ENCODE measurements at places on chromosomes 12 and 14. TPM values are rescaled to one million over a fixed set of nuclear protein-coding genes. Genes with fewer than 3 reads are reported as not detected.
A peak's percentile ranks its signal among the peaks of the same experiment; 100 is the strongest.

DNA sequence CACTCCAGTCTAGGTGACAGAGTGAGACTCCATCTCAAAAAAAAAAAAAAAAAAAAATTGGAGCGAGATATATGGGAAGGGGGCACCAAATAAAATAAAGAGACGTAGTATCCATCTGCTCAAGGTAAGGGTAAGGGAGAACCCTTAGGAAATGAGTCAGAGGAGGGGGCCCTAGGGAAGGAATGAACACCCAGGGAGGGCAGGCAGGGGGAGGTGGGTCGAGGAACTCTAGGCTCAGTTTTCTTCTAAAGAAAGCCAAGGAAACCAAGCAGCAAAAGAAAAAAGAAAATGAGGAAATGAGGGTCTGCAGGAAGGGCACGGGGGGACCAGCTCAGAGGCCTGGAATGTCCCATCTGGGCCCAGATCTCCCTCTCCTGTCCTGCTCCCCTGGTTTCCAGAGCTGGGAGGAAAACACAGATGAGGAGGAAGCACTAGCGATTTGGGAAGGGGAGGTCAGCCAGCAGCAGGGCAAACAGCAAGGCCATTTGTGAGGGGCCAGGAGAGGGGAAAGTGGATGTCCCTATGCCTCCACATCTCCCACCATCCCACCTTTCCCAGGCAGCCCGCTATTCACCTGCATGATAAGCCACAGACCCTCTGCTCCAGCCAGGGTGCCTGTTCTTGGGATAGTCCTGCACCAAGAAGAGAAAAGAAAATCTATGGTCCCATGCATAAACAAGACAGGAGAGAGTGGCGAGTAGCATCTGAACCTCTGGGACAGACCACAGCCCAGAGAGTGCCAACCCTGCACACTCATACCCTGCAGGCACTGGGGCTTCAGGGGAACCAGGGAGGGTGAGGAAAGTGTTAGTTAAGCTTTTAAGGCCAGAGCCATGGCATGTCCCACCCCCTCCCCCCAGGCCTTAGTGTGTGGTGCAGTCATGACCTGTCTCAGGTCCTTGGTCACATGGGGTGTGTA, 11.9 kb downstream of the SPRYD3 start:
- DNase-seq, result no peak
- no peak overlapping the region for H3K27ac ChIP-seq
- no peak overlapping the region for H3K4me3 ChIP-seq
- peaks cover 38% of the 10 kb centered on the region for H3K36me3 ChIP-seq
- H3K4me1 ChIP-seq, result peaks cover 11% of the 10 kb centered on the region
- no peaks in the 10 kb centered on the region for H3K27me3 ChIP-seq

Gene KRT6A
- polyA plus RNA-seq, result not detected

DNA sequence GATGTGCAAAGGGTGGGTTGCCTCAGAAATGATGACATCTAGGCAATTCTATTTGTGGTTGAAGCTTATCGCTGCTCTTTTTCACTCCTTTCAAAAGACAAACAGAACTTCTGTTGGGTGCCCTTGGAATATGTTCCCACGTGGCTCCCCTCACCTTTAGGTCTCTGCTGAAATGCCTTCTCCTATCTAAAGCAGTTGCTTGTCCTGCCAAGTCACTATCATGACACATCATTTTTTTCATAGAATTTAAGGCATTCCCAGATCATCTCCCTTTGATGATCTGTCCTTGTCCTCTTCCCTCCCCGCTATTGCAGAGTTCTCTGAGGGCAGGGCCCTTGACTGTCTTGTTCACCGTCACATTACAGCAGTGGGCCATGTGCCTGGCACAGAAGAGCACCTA, 75.7 kb downstream of the PTPRB start:
- DNase-seq, result no peak
- H3K27me3 ChIP-seq, result no peaks in the 10 kb centered on the region
- no peaks in the 10 kb centered on the region for H3K36me3 ChIP-seq

- H3K4me3 ChIP-seq, result peak within 1 kb of the TSS; percentile 84
- no peaks in the 10 kb centered on the region for H3K36me3 ChIP-seq
- peaks cover 56% of the 10 kb centered on the region for H3K4me1 ChIP-seq
- DNase-seq, result peak; percentile 93
Measured at GRCh38 chr14:103562429-103563225, at the start of the genes BAG5 and COA8. Gene BAG5 (minus strand): TSS chr14:103562657. CDS start chr14:103561164, 1,493 bp downstream. Gene COA8 (plus strand): TSS chr14:103562960. CDS start chr14:103563002, 42 bp downstream.

GRCh38 chr12:113827539-113828114, 138.5 kb downstream of the RBM19 start:
- H3K4me3 ChIP-seq, result no peak overlapping the region
- H3K27me3 ChIP-seq, result no peaks in the 10 kb centered on the region
- no peaks in the 10 kb centered on the region for H3K36me3 ChIP-seq
- no peak for DNase-seq
- no peaks in the 10 kb centered on the region for H3K4me1 ChIP-seq

- H3K4me3 ChIP-seq, result no peak overlapping the region
- no peaks in the 10 kb centered on the region for H3K36me3 ChIP-seq
- H3K27me3 ChIP-seq, result no peaks in the 10 kb centered on the region
- H3K27ac ChIP-seq, result no peak overlapping the region
- DNase-seq, result no peak
Measured at GRCh38 chr14:44149597-44149996, 357.5 kb downstream of the FSCB start.

DNA sequence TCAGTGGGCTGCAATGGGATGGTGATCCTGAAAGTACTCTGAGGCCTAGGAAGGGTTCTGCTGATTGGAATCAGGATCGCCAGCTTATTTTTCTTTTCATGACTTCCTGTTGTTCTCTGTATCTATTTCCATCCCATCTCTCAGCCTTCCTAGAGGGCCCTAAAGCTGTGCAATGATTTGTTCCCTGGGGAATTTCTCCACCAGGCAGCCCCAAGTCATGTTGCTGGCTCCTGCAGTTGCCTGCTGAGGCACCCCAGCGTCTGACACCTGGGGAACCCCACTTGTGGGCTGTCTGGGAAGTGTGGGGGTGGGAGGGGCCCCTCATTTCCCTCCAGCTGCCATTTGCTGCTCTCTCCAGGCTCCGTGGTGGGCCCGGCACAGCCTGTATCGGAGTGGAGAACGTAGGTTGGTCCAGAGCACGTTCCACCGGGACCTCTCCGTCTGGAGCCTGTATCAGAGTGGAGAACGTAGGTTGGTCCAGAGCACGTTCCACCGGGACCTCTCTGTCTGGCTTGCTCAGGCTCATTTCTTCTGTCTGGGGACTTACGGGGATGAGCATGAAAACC, 138.3 kb downstream of the TSPAN9 start:
- no peaks in the 10 kb centered on the region for H3K36me3 ChIP-seq
- no peaks in the 10 kb centered on the region for H3K27me3 ChIP-seq
- no peak for DNase-seq
- no peak overlapping the region for H3K4me3 ChIP-seq

DNA sequence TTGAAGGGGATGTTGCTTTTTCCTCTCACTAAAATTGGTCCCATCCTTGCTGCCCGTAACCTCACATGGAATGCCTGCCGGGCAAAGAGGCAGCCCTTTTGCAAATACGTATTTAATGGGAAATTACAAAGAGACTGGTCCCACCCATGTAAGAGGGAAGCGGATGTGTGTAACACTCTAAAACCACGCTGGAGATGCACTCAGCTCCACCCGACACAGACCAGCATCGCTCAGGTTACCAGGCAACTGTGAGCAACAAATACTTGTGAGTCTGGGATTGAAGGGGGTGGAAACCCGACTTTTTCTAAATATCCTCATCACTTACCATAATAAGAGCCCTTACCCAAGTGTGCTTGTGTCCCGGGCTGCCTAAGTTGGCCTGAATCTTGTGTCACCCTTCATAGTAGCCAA, 47.7 kb downstream of the ELK3 start:
- H3K27me3 ChIP-seq, result no peaks in the 10 kb centered on the region
- H3K27ac ChIP-seq, result peak overlapping the region; percentile 97
- peak overlapping the region; percentile 15 for H3K4me3 ChIP-seq
- H3K4me1 ChIP-seq, result peaks cover 61% of the 10 kb centered on the region
- DNase-seq, result peak; percentile 94
- H3K36me3 ChIP-seq, result peaks cover under 1% of the 10 kb centered on the region

GRCh38 chr12:118714051-118714460, 267.3 kb upstream of the SRRM4 start:
- no peak overlapping the region for H3K27ac ChIP-seq
- H3K36me3 ChIP-seq, result no peaks in the 10 kb centered on the region
- H3K4me3 ChIP-seq, result no peak overlapping the region

- no peaks in the 10 kb centered on the region for H3K27me3 ChIP-seq
- no peak for DNase-seq
- H3K4me1 ChIP-seq, result peaks cover 4% of the 10 kb centered on the region
- H3K36me3 ChIP-seq, result no peaks in the 10 kb centered on the region
- no peak overlapping the region for H3K4me3 ChIP-seq
Measured at GRCh38 chr14:23589606-23590005, 11.0 kb upstream of the JPH4 start.

GRCh38 chr12:2687058-2687457, 107.7 kb upstream of the FKBP4 start:
- no peak overlapping the region for H3K4me3 ChIP-seq
- DNase-seq, result no peak
- no peaks in the 10 kb centered on the region for H3K36me3 ChIP-seq
- peaks cover 18% of the 10 kb centered on the region for H3K4me1 ChIP-seq
- H3K27me3 ChIP-seq, result no peaks in the 10 kb centered on the region

- H3K27ac ChIP-seq, result no peak overlapping the region
- H3K4me1 ChIP-seq, result no peaks in the 10 kb centered on the region
- DNase-seq, result no peak
- peaks cover 10% of the 10 kb centered on the region for H3K27me3 ChIP-seq
- H3K4me3 ChIP-seq, result no peak overlapping the region
Measured at GRCh38 chr12:55681142-55682077, 26.3 kb downstream of the ITGA7 start.

Gene PRPH
- polyA plus RNA-seq, result not detected

GRCh38 chr14:24259282-24260025, 3.5 kb downstream of the TGM1 start:
- H3K27me3 ChIP-seq, result no peaks in the 10 kb centered on the region
- no peak for DNase-seq
- H3K4me1 ChIP-seq, result no peaks in the 10 kb centered on the region

Gene MYO1H
- polyA plus RNA-seq, result not detected

- no peak overlapping the region for H3K27ac ChIP-seq
- H3K36me3 ChIP-seq, result no peaks in the 10 kb centered on the region
- no peak for DNase-seq
- no peaks in the 10 kb centered on the region for H3K4me1 ChIP-seq
- H3K4me3 ChIP-seq, result no peak overlapping the region
Measured at GRCh38 chr12:103181366-103182152, 224.1 kb downstream of the ASCL1 start.

DNA sequence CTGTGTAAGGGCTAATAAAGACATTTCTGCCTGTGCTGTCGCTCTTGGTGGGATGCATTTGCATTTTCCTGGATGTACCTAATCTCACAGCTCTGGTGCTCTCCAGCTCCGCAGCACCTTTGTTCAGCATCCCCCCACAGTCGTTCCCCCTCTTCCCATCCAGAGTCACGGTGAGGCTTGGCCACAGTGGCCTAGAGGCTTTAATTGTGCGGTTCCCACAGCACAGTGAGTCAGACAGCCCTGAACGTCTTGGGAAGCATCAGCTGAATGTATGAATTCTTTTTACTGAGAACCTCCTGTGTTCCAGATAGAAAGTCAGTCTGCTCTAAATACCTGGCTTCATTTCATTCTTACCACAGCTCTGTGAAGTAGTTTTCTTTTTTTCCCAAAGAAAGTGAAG, 28.7 kb downstream of the MLXIP start:
- no peak overlapping the region for H3K27ac ChIP-seq
- no peak for DNase-seq
- peaks cover 62% of the 10 kb centered on the region for H3K4me1 ChIP-seq
- H3K36me3 ChIP-seq, result no peaks in the 10 kb centered on the region
- H3K27me3 ChIP-seq, result no peaks in the 10 kb centered on the region

GRCh38 chr14:61992139-61992538, 229.9 kb downstream of the SNAPC1 start:
- no peaks in the 10 kb centered on the region for H3K36me3 ChIP-seq
- no peak overlapping the region for H3K27ac ChIP-seq
- no peaks in the 10 kb centered on the region for H3K27me3 ChIP-seq
- no peak overlapping the region for H3K4me3 ChIP-seq
- no peaks in the 10 kb centered on the region for H3K4me1 ChIP-seq

DNA sequence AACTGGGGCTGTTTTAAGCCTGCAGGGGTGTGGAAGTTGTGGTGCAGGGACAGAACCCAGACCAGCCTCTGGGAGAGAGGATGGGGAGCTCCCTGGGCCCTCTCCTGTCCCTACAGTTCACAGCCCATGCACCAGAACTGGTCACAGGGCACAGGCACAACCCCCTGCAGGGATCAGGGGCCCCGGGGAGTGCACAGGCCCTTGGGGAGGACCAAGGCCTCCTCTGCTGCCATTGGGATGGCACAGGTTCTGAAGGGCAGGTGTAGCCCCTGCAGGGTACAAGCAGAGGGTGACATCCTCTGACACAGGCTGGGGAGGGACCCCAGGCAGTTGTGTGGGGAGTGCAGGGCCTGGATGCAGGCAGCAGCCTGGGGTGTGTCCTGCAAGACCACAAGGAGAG, 66.4 kb upstream of the SFSWAP start:
- no peaks in the 10 kb centered on the region for H3K4me1 ChIP-seq
- H3K27me3 ChIP-seq, result no peaks in the 10 kb centered on the region
- DNase-seq, result no peak
- H3K36me3 ChIP-seq, result no peaks in the 10 kb centered on the region
- H3K27ac ChIP-seq, result no peak overlapping the region

Gene IAPP
- polyA plus RNA-seq, result not detected

GRCh38 chr12:57592551-57593165, 1.7 kb downstream of the PIP4K2C start:
- DNase-seq, result no peak
- H3K4me1 ChIP-seq, result peaks cover 27% of the 10 kb centered on the region
- no peak overlapping the region for H3K27ac ChIP-seq

DNA sequence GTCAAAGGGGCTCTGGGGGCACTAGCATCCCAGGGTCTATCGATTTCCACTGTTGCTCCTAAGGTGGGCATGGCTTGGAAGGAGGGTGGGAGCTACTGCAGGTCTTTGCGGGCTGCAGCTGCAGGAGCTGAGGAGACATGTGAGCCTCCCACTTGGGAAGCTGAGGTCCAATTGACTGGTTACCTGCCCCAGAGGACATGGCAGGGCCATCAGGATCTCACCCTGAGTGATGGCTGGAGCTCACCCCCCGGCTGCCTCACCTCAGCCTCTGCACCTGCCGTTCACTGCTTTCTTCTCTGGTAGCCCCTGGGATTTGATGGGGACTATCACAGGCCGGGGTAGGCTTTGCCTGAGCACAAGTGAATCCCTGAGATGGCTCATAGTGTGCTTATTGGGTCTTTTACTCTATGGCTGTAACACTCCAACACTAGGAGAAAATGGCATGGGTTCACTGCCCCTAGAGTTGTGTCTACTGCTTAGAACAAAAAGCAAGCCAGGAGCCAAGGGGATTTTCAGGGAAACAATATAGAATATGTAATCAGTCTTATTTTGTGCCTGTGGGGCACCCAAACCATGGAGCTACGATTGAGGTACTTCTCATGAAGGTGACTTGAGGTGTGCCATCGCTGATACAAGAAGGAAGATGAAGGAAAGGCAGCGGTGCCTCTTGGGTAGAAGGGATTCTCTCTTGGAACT, 3.2 kb upstream of the KRT4 start:
- no peaks in the 10 kb centered on the region for H3K36me3 ChIP-seq
- H3K4me3 ChIP-seq, result no peak overlapping the region
- no peak overlapping the region for H3K27ac ChIP-seq
- H3K4me1 ChIP-seq, result no peaks in the 10 kb centered on the region
- H3K27me3 ChIP-seq, result no peaks in the 10 kb centered on the region

- H3K36me3 ChIP-seq, result no peaks in the 10 kb centered on the region
- H3K4me3 ChIP-seq, result no peak overlapping the region
- no peaks in the 10 kb centered on the region for H3K4me1 ChIP-seq
- DNase-seq, result no peak
- no peaks in the 10 kb centered on the region for H3K27me3 ChIP-seq
Measured at GRCh38 chr14:22796087-22796707, 19.0 kb downstream of the SLC7A7 start.

GRCh38 chr12:53105712-53106439, 2.6 kb downstream of the SOAT2 start:
- H3K36me3 ChIP-seq, result no peaks in the 10 kb centered on the region
- peaks cover 32% of the 10 kb centered on the region for H3K4me1 ChIP-seq
- no peak overlapping the region for H3K27ac ChIP-seq
- DNase-seq, result no peak
- H3K4me3 ChIP-seq, result no peak overlapping the region

Gene PDZRN4
- not detected for polyA plus RNA-seq

Measured in CD4-positive, alpha-beta memory T cell (primary cell).